ENCODE measurements at places on chromosomes 1 and 21.
A peak's percentile ranks its signal among the peaks of the same experiment; 100 is the strongest.

- DNase-seq = no peak
- no peaks in the 10 kb centered on the region for H3K36me3 ChIP-seq
- no peaks in the 10 kb centered on the region for H3K27me3 ChIP-seq
- no peak overlapping the region for H3K27ac ChIP-seq
- H3K4me1 ChIP-seq = no peaks in the 10 kb centered on the region
Measured at GRCh38 chr1:97832481-97832880, 88.4 kb downstream of the DPYD start.

GRCh38 chr1:158014731-158015320 is 21.4 kb downstream of the KIRREL1 start:
- DNase-seq = no peak
- no peaks in the 10 kb centered on the region for H3K36me3 ChIP-seq
- H3K4me3 ChIP-seq = no peak overlapping the region
- H3K27ac ChIP-seq = no peak overlapping the region

DNA sequence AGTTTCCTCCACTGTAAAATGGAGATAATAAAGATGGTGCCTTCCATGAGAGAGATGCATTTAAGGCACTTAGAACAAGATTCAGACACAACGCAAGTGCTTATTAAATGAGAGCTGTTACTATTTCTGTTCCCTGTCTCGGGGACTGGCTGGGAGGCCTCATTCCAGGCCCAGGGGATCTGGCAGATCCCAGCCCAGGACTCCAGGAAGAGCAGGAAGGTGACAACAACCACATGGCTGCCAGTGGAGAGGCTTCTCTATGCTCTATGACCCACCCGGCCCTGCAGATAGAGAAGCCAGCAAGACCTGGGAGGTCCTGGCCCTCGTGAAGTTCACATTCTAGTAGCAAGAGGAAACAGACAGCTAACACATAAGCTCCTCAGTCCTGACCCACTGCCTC is 175.5 kb downstream of the ACTL8 start:
- H3K27ac ChIP-seq = no peak overlapping the region
- no peak for DNase-seq
- no peaks in the 10 kb centered on the region for H3K36me3 ChIP-seq
- no peak overlapping the region for H3K4me3 ChIP-seq

DNA sequence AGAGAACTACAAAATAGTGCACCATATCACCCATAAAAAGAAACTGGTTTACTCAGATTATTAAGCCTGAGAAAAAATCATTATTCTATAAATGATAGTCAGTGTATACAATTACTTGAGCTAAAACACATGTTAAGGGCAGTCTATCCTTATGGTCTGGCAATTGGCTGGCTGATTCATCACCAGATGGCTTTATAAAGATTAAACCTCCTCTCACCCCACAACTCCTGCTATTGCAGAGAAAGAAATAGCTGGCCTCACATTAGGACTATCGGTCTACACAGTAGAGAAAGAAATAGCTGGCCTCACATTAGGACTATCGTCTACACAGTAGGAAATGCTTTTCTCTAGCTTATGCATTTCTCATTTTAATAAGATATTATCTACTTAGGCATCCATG is 21.2 kb downstream of the CEP170 start:
- H3K4me3 ChIP-seq = no peak overlapping the region
- peaks cover 6% of the 10 kb centered on the region for H3K4me1 ChIP-seq
- peaks cover 3% of the 10 kb centered on the region for H3K36me3 ChIP-seq
- no peak overlapping the region for H3K27ac ChIP-seq

DNA sequence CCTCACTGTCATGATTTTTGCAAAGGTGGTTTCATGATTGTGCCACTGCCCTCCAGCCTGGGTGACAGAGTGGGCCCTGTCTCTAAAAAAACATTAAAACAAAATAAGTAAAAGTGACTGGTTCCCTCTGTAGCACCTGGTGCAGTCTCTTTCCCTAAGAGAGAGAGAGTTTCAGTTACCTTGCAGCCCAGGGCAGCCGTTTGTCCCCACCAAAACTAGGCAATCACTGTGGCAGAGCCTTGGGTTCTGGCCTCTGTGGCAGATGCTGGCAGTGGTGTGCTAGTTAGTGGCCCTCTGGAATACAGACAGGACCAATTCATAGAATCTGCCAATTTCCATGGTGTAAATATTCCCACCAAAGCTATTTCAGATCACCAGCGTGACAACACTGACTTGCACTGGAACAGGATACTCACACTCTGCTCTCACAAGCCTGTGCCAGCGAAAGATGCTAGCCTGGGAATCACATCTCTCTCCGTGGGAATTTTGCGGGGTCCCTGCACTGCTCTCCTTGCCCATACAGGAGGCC is 108.7 kb downstream of the TLR5 start:
- peaks cover 25% of the 10 kb centered on the region for H3K27me3 ChIP-seq
- H3K27ac ChIP-seq = no peak overlapping the region
- H3K4me1 ChIP-seq = no peaks in the 10 kb centered on the region
- no peak for DNase-seq
- H3K4me3 ChIP-seq = no peak overlapping the region

- peak overlapping the region; percentile 2 for H3K4me3 ChIP-seq
- H3K4me1 ChIP-seq = no peaks in the 10 kb centered on the region
- peaks cover 2% of the 10 kb centered on the region for H3K36me3 ChIP-seq
- H3K27me3 ChIP-seq = peaks cover 74% of the 10 kb centered on the region
- no peak overlapping the region for H3K27ac ChIP-seq
- no peak for DNase-seq
Measured at GRCh38 chr1:212515329-212515760, 82.6 kb downstream of the NENF start.

GRCh38 chr1:149915429-149916192 is 2.0 kb downstream of the SV2A start:
- H3K27ac ChIP-seq = peak overlapping the region; percentile 63
- peaks cover 23% of the 10 kb centered on the region for H3K4me1 ChIP-seq
- H3K27me3 ChIP-seq = no peaks in the 10 kb centered on the region
- no peak for DNase-seq

All from central memory CD8-positive, alpha-beta T cell (primary cell).